ENCODE measurements at places on chromosomes 7 and 10.

GRCh38 chr10:132328106-132328505 is 3.9 kb upstream of the LRRC27 start:
- peak; percentile 44 for DNase-seq

DNA sequence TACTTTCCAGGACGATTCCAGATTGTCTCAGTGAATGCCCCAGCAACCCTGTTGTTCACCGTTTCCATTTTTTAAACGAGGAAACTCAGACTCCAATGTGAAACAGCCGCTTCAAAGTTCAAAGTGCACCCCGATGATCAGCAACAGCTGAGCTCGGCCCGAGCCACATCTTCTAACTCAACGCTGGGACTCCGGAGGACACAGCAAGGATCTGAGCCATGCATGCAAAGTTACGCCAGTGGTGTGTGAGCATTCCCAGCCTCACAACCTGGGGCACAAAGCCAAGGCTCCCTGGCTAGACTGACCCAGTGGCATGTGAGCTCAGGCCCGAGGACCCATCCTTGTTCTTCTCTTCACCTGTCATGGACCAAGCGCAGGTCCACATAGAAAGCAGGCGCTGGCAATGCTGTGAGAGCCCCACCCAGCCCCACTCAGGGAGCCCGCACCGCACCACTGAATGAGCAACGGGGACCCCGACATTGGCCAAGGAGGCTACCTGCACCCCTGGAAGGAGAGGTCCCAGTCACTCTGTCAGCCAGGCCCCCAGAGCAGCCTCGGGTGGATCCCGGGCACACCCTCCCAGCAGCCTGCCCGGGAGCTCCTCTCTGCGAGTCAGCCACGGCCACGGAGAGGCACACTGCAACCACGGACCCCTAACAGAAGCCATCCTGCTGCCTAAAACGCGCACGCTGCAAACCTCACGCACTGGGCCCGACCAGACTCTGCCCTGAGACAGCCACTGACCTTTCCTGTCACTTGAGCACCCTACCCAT is 82.9 kb downstream of the MAD1L1 start:
- DNase-seq = no peak

- DNase-seq = peak; percentile 85
Measured at GRCh38 chr10:110504111-110504735, 6.5 kb downstream of the DUSP5 start.

DNA sequence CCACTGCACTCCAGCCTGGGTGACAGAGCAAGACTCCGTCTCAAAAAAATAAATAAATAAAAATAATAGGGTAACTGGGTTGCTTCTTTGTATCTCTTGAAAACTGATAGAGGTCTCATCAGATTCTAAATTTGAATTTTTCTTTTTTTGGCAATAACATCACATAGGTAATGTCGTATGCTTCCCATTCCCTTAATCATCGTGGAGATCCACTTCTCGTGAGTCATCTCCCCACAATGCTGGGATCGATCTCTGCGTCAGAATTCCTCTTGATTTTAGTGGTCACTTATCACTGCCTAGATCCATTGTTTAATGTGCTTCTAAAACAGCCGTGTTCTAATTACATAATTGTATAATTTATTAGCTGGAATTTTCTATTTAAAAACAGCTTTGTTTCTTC is 70.5 kb upstream of the DNAJB6 start:
- DNase-seq = no peak

- no peak for DNase-seq
Measured at GRCh38 chr10:80518143-80518806, 19.4 kb upstream of the SH2D4B start.
